Inflammatory macrophage treated with lipopolysaccharide for 1 hour (primary cell): ENCODE measurements at places on chromosomes 7 and 10.

DNA sequence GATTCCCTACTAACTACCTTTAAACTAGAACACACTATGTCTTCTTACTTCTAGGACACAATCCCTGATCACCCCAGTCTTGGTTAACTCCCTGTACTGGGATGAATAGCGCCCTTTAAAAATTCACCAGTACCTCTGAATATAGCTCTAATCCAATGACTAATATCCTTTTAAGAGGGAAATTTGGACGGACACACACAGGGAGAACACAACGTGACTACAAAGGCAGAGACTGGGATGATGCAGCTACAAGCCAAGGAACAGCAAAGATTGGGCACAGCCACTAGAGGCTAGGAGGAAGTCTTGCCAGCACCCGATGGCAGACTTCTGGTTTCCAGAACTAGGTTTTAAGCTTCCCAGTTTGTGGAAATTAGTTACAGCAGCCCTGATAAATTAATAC is 81.4 kb downstream of the MALSU1 start:
- DNase-seq: no peak

GRCh38 chr7:116598861-116599260 is 73.1 kb upstream of the MET start:
- DNase-seq: no peak

GRCh38 chr7:37833107-37833817 is 15.1 kb upstream of the NME8 start:
- peak; percentile 41 for DNase-seq

- no peak for DNase-seq
Measured at GRCh38 chr7:128718967-128719642, 20.1 kb upstream of the CALU start.

DNA sequence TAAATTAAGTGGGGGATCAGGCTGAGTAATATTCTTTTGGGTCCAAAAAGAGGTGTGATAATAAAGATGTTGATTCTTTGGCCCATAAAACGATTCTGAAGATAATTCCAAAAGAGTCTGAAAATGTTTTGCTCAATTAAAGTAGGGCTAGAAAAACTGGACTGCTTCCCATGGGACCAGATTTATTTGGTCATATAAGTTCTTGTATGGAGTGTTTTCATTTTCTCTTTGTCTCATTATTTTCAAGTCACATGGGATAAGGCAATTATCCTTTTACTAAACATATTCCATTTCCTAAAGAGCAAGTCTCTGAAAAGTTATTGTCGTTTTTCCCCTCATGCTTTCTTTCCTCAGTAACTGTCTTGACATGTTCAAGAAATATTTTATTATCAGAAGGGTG is 41.5 kb downstream of the CDK6 start:
- DNase-seq: no peak

DNA sequence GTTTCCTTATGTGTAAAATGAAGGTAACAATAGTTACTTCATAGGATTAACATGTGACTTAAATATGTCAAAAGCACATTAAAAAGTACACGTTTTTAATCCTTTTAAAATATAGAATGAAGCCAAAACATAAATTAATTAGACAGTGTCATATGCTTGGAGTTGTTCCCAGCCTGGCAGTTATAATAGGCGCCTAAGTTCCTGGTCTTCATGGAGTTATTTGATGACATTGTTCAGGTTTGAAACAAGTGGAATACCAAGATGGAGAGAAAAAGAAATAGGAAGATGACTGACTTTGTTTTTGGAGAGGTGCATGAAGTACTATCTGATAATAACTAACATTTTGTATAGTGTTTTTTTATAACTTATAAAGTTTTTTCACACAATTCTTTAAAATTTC is 67.3 kb downstream of the ZNRF2 start:
- DNase-seq: no peak

GRCh38 chr10:101305320-101306241 is 48.4 kb upstream of the BTRC start:
- no peak for DNase-seq

GRCh38 chr7:11478882-11479281 is 353.1 kb downstream of the THSD7A start:
- peak; percentile 17 for DNase-seq

GRCh38 chr7:47537716-47538675 is 43.9 kb downstream of the TNS3 start:
- DNase-seq: no peak
